ENCODE measurements at places on chromosomes 5 and 9. TPM values are rescaled to one million over a fixed set of nuclear protein-coding genes. Genes with fewer than 3 reads are reported as not detected.

Gene F12
- total RNA-seq, result 4.4 TPM

Gene REXO4
- total RNA-seq, result 15.6 TPM

Gene RAI14
- total RNA-seq, result 25.7 TPM

Gene UNC5A
- total RNA-seq, result 0.66 TPM

Gene MAMDC4
- 6.5 TPM for total RNA-seq

Gene ENTREP1
- 10.9 TPM for total RNA-seq

Gene ARAP3
- 4.6 TPM for total RNA-seq

Gene TPPP
- total RNA-seq, result 5.2 TPM

Gene PDCD1LG2
- total RNA-seq, result 0.99 TPM

Gene RANBP3L
- total RNA-seq, result not detected

Gene PCDHGC4
- total RNA-seq, result 1.6 TPM

Gene TRPM6
- total RNA-seq, result 0.33 TPM

Gene TTC23L
- total RNA-seq, result not detected

- DNase-seq, result peak; percentile 63
Observed at GRCh38 chr9:83620841-83621636, 1.9 kb upstream of the IDNK start.

GRCh38 chr9:18490641-18491370 is 16.9 kb downstream of the ADAMTSL1 start:
- peak; percentile 8 for DNase-seq

DNA sequence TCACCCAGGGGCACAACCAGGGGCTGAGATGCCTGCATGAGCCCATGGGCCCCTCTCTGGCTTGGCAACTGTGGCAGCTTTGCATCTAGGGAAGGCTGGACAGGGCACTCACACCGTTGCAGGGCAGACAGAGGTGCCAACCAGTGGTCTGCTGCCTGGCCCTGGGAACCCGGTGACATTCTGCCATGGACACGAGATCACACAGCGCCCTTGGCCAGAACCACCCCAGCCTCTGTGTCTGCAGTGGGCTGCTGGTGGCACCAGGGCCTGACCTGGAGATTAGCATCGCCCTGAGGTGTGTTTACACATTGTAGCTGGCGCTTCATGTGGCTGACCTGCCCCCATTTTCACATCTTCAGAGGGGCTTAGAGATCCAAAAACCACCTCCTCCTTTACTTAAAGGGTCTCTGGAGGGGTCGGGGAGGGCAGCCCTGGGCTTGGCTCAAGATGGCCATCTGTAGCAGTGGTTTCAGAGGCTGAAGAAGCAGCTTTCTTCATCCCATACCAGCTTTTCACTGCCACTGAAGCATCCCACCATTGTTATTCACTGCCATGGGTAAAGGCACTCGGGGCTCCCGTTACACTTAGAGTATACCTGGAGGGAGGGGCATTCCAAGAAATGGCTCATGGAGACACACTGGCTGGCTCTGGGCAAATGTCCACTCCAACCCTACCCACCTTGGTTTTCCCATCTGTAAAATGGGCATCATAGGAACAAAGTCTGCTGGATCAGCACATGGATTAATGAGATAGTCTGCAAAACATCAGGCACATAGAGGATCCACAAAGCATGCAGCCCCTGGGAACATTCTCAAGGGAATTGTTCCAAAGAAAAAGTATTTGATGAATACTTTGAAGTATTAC is 11.4 kb downstream of the DCANP1 start:
- no peak for DNase-seq

DNA sequence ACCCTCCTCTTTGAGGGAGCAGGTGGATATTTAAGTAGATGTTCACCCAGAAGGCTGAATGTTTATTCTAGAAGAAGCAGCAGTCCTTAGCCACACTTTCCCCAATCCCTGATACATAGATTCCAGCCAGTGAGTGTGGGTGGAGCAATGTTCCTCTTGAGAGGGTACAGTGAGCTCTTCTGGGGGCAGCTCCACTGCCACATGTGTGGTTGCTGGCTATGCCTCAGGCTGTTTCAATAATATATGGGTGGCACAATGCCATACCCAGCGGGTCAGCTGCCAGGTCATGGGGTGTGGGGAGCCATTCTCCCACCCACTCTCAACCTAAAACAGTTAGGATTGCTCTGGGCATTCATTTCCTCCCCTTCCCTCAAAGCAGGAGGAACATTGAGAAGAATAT is 61.6 kb upstream of the DAB2 start:
- no peak for DNase-seq

GRCh38 chr9:93577078-93577974 is 942 bp downstream of the PHF2 start:
- DNase-seq, result no peak

DNA sequence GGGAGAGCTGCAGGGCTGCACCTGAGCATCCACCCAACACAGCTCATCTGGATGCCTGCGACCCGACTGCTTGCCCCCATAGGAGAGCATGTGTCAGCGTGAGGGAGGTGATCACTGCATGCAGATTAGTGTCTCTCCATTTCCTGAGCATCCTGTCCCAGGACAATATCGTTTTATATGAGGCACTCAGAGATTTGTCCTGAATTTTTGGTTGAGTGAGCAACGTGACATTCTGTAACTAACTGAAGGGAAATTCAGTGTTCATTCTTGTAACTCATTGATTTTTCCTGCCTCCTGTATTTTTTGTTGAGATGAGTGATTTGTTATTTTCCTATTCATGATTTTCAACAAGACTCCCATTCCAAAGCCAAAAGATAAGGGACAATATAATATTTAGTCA is 20.7 kb upstream of the ANKRD34B start:
- DNase-seq, result no peak

- DNase-seq, result peak; percentile 21
Observed at GRCh38 chr5:78647351-78647818, 1.2 kb downstream of the LHFPL2 start.

GRCh38 chr5:31640573-31640972 is 1.6 kb downstream of the PDZD2 start:
- no peak for DNase-seq

DNA sequence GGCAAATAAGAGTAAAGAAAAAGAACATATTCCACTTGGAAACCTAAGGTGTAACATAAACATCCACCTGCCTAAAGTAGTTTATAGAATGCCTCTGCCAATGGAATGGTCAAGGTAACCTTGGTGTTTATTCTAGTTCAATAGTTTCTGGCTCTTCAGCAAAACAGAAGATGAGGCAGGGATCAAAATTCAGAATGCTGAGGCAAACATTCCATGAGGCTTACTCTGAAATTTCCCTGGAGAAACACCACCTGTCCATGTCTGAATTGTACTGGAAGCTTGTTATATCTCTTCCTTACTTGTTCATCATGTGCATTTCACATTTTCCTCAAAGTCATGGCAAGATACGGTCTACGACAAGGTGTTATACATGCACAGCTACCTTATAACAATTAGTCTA is 1862.4 kb upstream of the ACO1 start:
- no peak for DNase-seq

DNA sequence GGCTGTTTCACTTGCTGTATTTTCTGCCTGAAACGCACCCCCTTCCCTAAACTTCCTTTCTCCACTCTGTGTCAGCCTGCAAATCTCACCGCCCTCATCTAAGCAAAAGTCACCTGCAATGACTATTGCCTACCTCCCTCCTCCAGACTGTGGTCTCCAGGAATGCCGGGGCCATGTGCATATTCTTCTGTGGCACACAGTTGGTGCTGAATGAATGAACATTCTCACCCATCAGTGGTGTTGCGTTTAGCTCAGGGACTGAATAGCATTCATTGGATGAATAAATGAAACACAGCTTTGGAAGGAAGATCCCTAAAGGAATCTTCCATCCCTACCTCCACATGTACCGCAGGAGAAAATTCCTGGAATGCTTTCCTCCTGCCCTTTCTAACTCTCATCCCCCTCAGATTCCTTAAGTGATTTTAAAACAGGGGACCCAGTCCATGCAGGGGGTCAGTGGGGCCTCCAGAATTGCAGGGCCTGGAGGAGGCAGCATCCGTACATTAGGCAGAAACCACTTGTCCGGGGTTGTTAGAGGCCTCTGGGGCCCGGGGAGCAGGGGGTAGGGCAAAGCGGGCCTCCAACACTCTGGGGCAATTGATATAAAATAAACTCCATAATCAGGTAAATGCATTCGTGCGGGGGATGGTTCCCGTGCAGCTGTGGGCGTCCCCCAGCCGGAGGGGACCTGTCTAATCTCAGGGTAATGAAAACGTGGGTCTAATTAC is 28.3 kb upstream of the PTGS1 start:
- no peak for DNase-seq

- DNase-seq, result no peak
Observed at GRCh38 chr9:33695856-33696255, 99.5 kb upstream of the PRSS3 start.

- no peak for DNase-seq
Observed at GRCh38 chr5:177496727-177497291, 595 bp downstream of the PDLIM7 start.

- DNase-seq, result no peak
Observed at GRCh38 chr9:16221822-16222547, 648.5 kb downstream of the BNC2 start.

DNA sequence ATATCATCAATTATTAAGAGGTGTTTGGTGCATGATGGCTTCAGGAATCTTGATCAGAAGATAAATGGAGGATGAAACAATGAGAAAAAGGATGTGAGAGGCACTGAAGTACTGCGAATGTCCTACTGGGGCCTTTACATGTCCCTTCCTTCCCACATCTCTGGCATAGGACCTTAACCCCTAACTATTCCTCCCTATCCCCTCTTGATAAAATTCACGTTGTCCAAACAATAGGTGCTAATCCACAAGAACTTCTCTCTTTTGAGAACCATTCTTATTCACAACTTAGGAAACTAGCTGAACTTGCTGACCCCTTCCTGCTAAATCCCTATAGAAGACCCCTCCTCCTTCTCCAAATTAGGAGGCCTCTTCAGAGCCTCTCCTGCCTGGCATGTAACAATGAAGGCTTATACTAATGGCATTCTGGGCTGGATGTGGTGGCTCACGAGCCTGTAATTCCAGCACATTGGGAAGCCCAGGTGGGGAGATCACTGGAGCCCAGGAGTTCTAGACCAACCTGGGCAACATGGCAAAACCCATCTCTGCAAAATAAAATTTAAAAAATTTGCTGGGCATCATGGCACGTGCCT is 276.5 kb upstream of the SMARCA2 start:
- DNase-seq, result no peak

GRCh38 chr5:125408448-125409233 is 662.2 kb upstream of the ZNF608 start:
- DNase-seq, result peak; percentile 28

- no peak for DNase-seq
Observed at GRCh38 chr5:91777671-91778070, 394.6 kb upstream of the ARRDC3 start.

- DNase-seq, result no peak
Observed at GRCh38 chr9:116741086-116741740, 54.1 kb downstream of the TRIM32 start.

- DNase-seq, result no peak
Observed at GRCh38 chr9:112377087-112377486, 2.8 kb upstream of the HSDL2 start.

- DNase-seq, result no peak
Observed at GRCh38 chr5:57325678-57326397, 152.0 kb downstream of the GPBP1 start.

DNA sequence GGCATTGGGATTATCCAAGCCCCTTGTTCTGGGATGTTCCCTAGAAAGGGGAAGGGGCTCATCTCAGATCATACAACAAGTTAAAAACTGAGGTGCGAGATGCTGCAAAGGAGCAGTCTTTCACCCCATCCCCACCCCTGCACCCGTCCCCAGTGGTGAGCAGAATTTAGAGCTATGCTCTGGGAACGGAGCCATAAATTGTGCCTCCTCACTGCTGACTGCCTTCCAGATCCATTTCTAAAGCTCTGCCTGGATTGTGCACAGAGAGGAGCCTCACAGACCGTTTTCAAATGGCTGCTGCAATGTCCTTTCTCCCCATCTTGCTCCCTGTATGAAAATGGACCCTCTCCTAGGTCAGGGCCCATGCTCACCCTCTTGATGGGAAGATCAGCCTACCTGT is 8.3 kb downstream of the SLC25A48 start:
- DNase-seq, result no peak

- DNase-seq, result no peak
Observed at GRCh38 chr5:34706084-34706483, 50.0 kb downstream of the RAI14 start.

- no peak for DNase-seq
Observed at GRCh38 chr5:6392561-6392960, 14.2 kb upstream of the MED10 start.

GRCh38 chr5:116514421-116514970 is 60.1 kb downstream of the SEMA6A start:
- no peak for DNase-seq

DNA sequence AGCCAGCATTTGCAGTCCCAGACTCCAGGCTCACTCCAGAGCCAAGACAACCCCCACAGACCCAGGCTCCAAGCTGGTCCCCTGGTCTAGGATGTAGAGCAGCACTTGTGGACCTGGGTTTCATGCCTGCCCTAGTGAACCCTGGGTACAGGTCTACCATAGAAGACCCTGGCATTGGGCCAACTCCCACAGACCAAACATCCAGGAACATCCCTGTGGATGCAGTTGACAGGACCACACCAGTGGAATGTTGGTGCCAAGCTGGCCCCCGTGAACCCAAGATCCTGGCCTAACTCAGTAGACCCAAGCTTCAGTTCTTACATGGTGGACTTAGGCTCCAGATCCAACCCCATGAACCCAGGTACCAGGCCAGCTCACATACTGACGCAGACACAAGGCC is 250.6 kb downstream of the KDM4C start:
- peak; percentile 18 for DNase-seq

GRCh38 chr9:123525424-123525823 is 169.4 kb downstream of the CRB2 start:
- no peak for DNase-seq

DNA sequence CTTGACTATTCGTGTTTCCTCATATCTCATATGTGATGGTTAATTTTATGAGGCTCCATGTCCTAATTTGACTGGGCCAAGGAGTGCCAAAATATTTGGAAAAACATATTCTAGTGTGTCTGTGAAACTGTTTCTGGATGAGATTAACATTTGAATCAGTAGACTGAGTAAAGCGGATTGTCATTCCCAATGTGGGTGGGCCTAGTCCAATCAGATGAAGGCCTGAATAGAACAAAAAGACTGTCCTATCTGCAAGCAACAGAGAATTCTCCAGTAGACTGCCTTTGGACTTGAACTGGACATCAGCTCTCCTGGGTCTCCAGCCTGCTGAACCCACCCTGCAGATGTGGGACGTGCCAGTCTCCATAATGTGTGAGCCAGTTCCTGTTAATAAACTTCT is 13.5 kb upstream of the SLCO4C1 start:
- no peak for DNase-seq

- DNase-seq, result no peak
Observed at GRCh38 chr9:37636511-37637448, 14.0 kb upstream of the FRMPD1 start.

GRCh38 chr5:151718153-151718552 is 31.4 kb upstream of the SPARC start:
- no peak for DNase-seq
